ENCODE measurements at places on chromosomes 5 and 9.
A peak's percentile ranks its signal among the peaks of the same experiment; 100 is the strongest.

DNA sequence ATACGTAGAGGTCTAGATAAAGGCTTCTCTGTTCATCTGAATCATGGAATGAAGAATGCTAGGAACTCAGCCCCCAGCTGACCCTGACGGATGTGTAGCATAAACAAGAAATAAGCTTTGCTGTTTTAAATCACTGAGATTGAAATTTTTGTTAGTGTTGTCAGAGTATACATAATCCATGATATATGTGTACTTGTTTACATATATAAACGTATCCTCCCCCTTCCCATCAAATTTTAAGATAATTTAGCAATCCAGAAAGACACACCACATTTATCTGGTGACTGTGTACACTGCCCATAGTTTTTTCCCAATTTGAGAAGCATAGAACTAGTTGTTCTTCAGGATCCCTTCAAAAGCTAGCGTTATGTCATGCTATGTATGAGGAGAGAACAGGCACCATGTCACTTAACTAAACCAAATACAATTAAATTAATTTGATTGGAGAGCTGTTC is 80.8 kb upstream of the OSMR start:
- DNase-seq, result no peak

- DNase-seq, result peak; percentile 69
Observed at GRCh38 chr5:133398646-133399101, 213.7 kb downstream of the FSTL4 start.

GRCh38 chr5:131221888-131222287 is 42.0 kb upstream of the CDC42SE2 start:
- no peak for DNase-seq

GRCh38 chr9:28365020-28365640 is 791.8 kb upstream of the C9orf72 start:
- no peak for DNase-seq

- DNase-seq, result no peak
Observed at GRCh38 chr9:9521033-9521779, 1091.6 kb downstream of the PTPRD start.

- no peak for DNase-seq
Observed at GRCh38 chr5:160492565-160492964, 70.9 kb downstream of the PTTG1 start.

GRCh38 chr5:68396722-68397121 is 181.2 kb downstream of the PIK3R1 start:
- DNase-seq, result no peak

Data from GM06990 (cell line).